NCI-H446 (cell line): ENCODE measurements at places on chromosomes 3 and 15.

GRCh38 chr15:58182460-58183163 is 44.4 kb downstream of the AQP9 start:
- DNase-seq = peak; percentile 29

GRCh38 chr3:114452256-114452655 is 158.4 kb downstream of the TIGIT start:
- no peak for DNase-seq

GRCh38 chr15:71538181-71538580 is 272.2 kb upstream of the NR2E3 start:
- no peak for DNase-seq

GRCh38 chr3:195033531-195034091 is 237.3 kb downstream of the XXYLT1 start:
- DNase-seq = no peak

GRCh38 chr3:65265942-65266590 is 578.3 kb upstream of the ADAMTS9 start:
- no peak for DNase-seq

DNA sequence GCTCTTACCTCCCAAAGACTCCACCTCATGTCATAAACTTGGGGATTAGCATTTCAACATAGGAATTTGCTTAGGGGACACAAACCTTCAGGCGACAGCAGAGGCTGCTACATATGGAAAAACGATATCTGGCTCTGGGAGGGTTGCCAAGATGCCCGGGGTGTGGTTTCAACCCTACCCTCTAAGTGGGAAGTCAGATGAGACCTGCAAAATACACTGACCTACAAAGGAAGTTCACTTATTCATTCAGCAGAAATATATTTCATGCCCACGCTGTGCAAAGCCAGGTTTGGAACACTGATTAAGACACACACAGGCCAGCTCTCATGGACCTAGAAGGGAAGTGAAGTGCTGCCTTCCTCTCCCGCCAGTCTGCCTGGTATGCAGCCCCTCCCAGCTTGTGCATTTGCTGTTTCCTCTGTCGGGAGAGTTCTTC is 239.3 kb downstream of the FEZF2 start:
- peak; percentile 1 for DNase-seq

- no peak for DNase-seq
Observed at GRCh38 chr3:133805384-133805701, 272 bp upstream of the SRPRB start.

- DNase-seq = peak; percentile 56
Observed at GRCh38 chr3:194537732-194538247, 51.0 kb upstream of the ATP13A3 start.

- DNase-seq = no peak
Observed at GRCh38 chr3:154690413-154690812, 260.4 kb upstream of the GPR149 start.

DNA sequence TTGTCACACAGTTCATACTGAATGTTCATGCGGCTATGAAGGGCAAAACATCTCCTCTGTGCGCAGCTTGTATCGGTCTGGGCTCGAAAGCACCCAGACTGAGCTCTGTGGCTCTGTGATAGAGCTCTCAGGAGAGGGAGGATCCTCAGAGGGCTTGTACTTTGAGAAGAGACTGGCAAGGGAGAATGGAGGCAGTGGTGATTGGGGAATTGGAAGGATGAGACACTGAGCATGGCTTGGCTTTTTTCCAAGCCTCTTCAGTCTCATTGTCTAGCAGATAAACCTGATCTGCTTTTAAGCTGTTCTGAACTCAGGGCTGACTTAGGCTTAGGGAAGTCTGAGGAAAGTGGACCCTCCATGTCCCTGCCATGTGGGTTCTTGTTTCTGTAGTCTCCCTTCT is 43.0 kb downstream of the RAD54L2 start:
- DNase-seq = no peak

DNA sequence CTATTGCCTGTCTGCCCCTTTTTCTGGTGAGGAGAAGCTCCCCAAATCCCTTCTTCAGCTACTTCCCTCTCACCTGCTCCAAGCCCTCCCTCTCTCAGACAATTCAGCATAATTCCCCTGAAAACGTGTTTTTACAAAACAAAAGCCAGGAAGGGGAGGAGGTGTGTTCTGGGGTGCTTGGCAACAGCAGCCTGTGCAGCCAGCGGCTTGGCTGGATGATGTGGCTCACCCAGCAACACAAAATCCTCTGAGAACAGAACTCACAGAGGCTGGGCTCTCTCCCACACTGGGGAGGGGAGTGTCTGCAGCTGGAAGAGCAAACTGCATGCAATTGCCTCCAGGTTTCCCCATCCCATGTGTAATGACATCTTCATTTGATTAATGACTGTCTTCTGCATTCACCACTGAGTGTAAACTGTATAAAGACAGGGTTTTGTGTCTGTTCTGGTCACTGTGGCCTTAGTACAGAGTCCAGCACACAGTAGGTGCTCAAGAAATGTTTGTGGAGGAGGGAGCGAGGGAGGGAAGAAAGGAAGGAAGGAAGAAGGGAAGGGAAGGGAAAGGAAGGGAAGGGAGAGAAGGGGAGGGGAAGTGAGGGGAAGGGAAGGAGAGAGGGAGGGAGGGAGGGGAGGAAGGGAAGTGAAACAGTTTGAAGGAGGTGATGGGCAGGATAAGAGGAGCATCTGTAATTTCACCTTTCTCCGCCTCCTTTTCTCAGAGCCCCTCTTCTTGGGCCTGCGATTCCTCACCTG is 70.1 kb upstream of the GLCE start:
- DNase-seq = no peak

- DNase-seq = no peak
Observed at GRCh38 chr3:184786280-184786941, 25.6 kb upstream of the VPS8 start.

GRCh38 chr3:34017757-34018156 is 219.3 kb downstream of the PDCD6IP start:
- no peak for DNase-seq

DNA sequence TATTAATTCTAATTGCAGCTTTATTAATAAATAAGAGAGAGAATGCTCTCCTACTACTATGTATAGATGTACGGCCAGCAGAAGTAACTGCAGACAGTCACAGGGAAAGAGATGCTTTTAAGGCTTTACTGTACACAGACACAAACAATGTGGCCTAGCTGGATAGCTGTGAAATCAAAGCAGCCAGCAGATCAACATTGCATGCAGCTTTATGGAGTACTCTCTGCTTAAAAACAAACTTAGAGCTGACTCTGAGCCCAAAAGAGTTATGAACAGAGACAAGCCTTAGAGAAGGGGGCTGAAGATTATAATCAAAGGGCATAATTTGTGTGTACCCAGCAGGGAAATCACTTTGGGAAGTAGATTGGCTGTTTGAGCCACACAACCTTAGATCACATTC is 47.2 kb downstream of the CADM2 start:
- DNase-seq = no peak

- DNase-seq = no peak
Observed at GRCh38 chr15:92817339-92817886, 82.7 kb upstream of the CHD2 start.

DNA sequence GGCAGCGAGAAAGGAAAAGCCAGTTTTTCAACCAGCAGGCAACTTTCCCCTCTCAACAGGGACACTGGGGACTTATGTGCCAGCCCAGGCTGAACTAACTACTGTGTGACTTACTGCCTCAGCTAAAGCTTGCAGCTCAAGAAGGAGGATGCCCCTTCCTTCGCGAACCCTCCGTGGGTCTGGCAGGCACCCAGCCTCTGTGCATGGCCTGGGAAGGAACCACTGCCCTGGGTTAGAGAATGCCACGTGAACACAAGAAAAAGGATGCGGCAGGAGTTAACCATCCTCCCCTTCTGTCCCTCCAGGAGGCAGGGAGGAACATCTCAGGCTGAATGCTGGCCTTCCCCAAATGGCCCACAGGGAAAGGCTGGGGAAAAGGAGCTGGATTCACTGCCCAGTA is 29.0 kb downstream of the CHDH start:
- DNase-seq = no peak

DNA sequence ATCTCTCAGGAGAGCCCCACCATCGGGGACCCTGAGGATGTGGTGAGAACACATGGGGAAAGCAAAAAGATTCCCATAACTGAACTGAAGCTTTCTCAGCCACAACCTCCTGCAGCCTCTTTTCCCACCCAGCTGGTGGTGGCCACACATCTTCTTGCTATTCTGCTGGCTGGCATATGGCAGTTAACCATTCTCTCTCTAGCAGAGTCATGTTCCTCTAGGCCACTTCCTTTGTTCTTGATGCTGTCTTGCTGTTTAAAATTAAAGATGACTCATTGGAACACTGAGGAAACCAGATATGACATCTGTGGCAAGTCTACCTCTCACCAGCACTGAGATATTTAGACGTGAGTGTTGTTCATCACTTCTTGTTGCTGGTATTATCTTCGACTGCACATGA is 180.3 kb upstream of the ROBO2 start:
- no peak for DNase-seq

DNA sequence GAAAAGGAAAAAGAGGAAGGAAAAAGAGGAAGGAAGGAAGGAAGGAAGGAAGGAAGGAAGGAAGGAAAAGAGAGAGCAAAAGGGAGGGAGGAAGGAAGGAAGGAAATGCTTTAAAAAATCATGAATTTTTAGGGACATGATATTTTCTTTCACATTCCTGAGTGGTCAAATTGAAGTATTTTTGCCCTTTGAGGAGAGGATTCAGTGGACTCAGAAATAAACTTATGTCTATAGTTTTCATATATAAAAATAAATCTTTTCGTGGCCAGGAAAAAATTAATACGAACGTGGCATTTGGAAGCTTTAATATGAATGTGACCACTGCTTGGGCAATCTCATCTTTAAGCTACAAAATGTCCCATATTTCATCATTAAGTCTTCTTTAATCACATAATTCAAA is 183.0 kb upstream of the TMCO5A start:
- no peak for DNase-seq

DNA sequence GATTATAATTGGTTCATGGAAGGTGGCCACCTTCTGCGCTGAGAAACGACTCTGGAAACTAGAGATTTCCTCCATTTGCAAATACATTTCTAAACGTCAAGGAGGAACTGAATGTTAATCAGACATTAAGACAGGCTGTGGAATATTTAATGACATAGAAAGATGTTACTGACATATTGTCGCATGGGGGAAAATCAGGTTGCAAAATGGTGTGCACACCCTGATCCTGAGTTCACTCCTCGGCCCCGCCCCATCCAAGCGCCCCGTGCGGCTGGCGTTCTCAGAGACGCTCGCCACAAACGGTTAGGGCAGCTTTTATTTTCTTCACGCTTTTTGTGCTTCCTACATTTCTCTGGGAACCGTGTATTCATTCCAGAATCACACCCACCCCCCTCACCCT is 10.7 kb downstream of the H1-8 start:
- DNase-seq = no peak

GRCh38 chr15:52255935-52256334 is 39.7 kb downstream of the MYO5C start:
- no peak for DNase-seq

DNA sequence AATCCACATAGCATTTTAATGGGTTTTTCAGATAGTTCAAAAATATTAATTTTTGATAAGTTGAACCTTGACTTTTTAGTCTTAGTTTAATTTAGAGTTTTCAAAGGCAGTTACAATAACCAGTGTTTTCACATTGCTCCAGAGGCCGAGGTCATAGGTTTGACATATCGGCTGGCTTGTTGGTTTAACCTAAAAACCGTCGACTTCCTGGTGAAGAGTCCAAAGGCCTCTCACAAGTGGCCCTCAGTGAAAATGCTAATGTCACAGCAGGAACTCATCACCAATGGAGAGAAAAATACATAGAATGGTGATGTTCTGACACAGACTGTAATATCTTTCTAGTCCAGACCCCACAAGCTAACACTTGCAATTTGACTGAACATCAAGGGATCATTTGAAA is 642.3 kb downstream of the PLOD2 start:
- DNase-seq = no peak

DNA sequence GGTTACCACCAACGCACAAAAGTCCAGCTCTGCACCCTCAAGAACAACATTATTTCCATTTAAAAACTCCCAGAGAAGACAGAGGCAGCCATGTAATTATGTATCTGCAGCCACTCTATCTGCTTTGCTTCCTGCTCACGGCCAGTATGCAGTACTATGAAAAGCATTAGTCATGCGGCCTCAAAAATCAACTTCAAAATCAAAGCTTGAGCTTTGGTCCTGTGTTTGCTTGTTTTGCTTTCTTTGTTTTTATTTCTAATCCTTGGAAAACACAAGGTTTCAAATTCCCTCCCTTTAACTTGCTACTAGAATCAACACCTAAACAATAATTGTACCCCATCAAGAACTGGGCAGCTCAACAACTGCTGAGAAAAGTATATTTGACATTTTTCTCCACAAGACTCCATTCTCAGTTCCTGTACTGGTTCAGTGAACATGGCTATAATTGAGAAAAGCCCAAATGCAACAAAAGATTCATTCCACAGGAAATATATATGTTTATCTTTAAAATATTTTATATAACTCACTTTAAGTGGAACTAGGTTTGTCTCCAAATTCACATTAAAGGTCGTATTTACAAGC is 37.6 kb downstream of the GBE1 start:
- DNase-seq = no peak

- DNase-seq = no peak
Observed at GRCh38 chr3:187131981-187132380, 7.3 kb downstream of the RPL39L start.

GRCh38 chr15:90697175-90697574 is 20.0 kb upstream of the BLM start:
- no peak for DNase-seq

DNA sequence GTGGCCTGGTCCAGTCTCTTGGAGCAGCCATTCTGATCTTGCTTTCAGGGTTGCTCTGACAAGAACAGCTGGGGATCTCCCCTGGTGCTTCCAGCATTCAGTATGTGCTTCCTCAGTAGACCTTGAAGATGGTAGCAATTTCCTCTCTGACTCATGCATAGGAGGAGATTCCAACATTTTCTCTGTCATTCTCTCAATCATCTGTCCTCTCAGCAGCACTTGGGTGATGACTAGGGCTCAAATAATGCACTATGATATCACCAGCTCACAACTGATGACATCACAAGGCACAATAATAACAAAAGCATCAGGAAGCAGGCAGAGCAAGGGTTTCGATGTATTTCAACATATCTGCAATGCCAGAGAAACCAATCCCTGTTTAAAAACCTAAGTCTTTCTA is 52.7 kb downstream of the NFKBIZ start:
- no peak for DNase-seq

GRCh38 chr3:43726521-43726920 is 35.8 kb downstream of the ABHD5 start:
- DNase-seq = no peak

DNA sequence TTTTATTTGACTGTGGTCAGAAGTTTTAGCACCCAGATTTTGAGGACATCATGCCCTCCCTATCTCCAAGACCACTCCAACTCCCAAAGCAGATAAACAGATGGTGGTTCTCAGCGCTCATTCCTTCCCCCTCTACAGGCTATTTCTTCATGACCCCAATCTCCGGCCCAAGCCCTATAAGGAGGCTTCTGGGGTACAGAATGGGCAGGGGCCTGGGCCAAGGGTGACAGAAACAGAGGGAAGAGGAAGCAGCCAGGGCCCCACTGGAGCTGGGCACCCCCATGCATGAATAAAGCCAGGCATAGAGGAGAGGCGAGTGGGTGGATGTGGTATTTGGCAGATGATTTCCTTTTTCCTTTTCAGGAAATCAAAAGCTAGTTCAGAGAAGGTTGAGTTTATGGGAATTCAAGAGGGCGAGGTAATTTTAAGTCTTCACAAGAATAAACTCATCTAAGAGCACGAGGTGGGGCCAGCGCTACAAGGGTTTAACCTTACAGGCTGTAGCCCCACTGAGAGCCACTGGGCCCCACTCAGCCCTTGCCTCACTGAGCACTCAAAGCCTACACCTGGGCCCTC is 104.8 kb upstream of the HERC1 start:
- no peak for DNase-seq

GRCh38 chr15:88342666-88343065 is 86.1 kb upstream of the NTRK3 start:
- no peak for DNase-seq
